Melanocyte of skin (primary cell): ENCODE measurements at places on chromosomes 16 and 17. TPM values are rescaled to one million over a fixed set of nuclear protein-coding genes. Genes with fewer than 3 reads are reported as not detected.

LLGL2 gene
- 2.0 and 2.5 TPM in 2 replicates for total RNA-seq

QPRT gene
- total RNA-seq: 148 and 152 TPM in 2 replicates

G6PC1 gene
- under 0.01 TPM in 1 of 2 replicates, not detected in the other for total RNA-seq

TAC4 gene
- not detected in 2 replicates for total RNA-seq

ATP1B2 gene
- total RNA-seq: under 0.01 TPM in 1 of 2 replicates, not detected in the other

SLC5A10 gene
- 4.4 and 5.5 TPM in 2 replicates for total RNA-seq

TMED6 gene
- total RNA-seq: 0.73 TPM in 1 of 2 replicates, not detected in the other

B9D1 gene
- 20.0 and 21.3 TPM in 2 replicates for total RNA-seq
